ENCODE measurements at places on chromosomes 2 and 18. TPM values are rescaled to one million over a fixed set of nuclear protein-coding genes. Genes with fewer than 3 reads are reported as not detected.
A peak's percentile ranks its signal among the peaks of the same experiment; 100 is the strongest.

SIX3 gene
- not detected for polyA plus RNA-seq

FLACC1 gene
- polyA plus RNA-seq: 1.4 TPM

UGT1A6 gene
- polyA plus RNA-seq: not detected

CROCC2 gene
- 0.22 TPM for polyA plus RNA-seq

ZDBF2 gene
- 8.1 TPM for polyA plus RNA-seq

STEAP3 gene
- polyA plus RNA-seq: 25.5 TPM

AGXT gene
- not detected for polyA plus RNA-seq

LCT gene
- polyA plus RNA-seq: not detected

SPDYA gene
- 1.5 TPM for polyA plus RNA-seq

EML6 gene
- 52.3 TPM for polyA plus RNA-seq

SCYGR1 gene
- polyA plus RNA-seq: not detected

- DNase-seq: peak; percentile 97
These were observed 266.5 kb downstream of the TCF4 start for GRCh38 chr18:55321265-55322177.

DNA sequence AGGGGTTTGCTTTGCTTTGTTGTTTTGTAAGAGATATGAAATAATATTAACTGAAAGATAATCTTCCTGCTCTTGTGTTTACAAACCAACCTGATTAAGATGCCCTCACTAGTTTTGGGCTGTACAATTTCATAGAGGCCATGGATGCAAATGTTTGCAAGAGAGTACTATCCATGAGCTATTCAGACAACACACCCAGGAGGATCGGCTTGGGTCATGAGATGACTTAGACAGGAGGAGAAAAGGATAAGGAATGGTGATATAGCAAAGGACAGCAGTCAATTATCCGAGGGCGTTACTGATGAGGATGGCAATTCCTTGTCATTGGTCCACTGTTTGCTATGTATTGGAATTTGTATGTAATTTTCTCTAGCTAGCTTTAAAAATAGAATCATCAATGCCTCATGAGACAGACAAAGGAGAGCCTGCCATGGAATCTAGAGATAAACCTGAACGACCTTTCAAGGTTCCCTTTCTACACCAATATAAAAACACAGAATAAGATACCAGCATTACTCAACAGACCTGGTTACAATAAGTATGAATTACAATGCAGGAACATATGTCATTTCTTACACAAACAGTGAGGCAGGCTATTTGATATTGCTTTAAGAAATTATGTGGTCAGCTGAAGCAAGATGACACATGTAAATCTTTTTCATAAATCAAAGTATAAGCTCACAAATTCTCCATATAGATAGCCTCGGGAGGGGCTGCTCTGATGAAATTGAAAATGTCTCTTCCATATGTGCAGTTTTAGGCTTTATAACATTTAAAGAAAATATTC lies 54.4 kb upstream of the SOS1 start:
- no peak for DNase-seq

DNA sequence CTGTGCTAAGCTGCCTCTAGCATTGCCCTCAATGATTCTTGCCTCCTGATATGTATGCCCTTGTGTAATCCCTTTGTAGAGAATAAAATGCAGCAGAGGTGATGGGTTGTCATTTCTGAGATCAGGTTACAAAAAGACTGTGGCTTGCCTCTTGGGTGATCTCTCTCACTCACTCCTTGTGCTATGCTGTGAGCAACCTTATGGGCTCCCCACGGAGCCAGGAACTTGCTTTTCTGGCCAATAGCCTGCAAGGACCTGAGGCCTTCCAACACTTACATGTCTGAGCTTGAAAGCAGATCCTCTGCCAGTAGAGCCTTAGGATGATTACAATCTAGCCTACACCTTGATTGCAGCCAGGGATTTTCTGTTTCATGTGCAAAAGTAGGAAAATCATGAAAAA lies 123.1 kb upstream of the XIRP2 start:
- no peak for DNase-seq

GRCh38 chr2:150700666-150701580 lies 213.5 kb upstream of the RND3 start:
- peak; percentile 25 for DNase-seq

DNA sequence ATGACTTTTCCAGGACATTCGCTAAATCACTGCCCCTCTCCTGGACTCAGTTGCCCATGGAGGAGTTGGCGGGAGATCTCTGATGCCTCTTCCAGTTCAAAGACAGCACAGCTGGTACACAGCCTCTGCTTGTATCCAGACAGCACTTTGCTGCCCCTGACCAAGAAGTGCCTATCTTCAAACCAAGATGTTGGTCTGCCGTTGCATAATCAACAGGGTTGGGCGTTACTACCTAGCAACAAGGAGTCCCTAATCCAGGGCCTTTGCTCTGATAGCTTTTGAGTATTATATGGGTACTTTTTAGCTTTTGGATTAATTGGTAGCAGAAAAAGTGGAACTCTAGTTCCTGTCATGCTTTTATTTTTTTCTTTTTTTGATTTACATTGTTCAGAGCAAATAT lies 166.6 kb downstream of the FAM210A start:
- DNase-seq: no peak

- DNase-seq: no peak
These were observed 13.0 kb upstream of the KLF11 start for GRCh38 chr2:10030311-10030736.

GRCh38 chr2:80361904-80362303 lies 57.4 kb upstream of the LRRTM1 start:
- no peak for DNase-seq

DNA sequence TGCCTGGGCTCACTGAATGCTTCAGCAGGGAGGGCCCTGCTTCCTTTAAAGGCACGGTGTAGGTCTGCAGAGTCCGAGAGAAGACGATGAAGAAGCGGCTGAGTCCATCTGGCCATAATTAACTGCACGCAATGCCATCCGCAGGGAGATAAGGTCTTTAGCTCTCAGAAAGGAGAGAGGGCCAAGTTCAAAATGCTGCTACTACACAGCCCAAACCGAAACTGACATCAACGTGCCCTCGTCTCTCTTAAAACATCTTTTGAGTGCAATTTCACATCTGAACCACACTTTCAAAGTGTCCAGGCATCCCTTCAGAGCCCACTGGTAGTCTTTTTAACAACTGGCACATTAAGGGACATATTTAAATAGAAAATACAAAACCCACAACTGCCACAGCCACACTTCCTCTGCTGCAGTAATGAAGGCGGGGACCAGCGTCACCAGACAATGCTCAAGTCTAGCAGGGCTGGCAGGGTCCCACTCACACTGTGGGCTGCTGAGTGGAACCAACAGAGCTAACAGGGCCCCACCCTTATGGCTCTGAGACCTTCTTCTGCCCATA lies 35.8 kb downstream of the ST3GAL5 start:
- no peak for DNase-seq

GRCh38 chr2:15672961-15673918 lies 81.6 kb downstream of the DDX1 start:
- DNase-seq: no peak

- DNase-seq: no peak
These were observed 127.7 kb downstream of the RNF152 start for GRCh38 chr18:61765097-61765496.

Data from hindlimb muscle (tissue), 1 donor.